ENCODE measurements at places on chromosomes 12 and 14.

DNA sequence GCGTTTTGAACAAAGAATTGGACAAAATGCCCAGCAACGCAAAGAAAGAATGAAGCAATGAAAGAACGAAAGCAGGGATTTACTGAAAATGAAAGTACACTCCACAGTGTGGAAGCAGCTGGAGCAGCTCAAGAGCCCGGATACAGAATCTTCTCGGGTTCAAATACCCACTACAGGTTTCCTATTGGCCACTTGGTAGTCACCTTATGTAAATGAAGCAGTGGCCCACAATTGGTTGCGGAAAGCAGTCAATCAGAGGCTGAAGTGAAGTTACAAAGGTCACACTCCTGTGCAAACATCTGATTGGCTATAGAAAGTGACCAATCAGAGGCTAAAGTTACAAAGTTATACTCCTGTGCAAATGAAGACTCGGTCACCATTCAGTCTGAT, 15.0 kb upstream of the PPP1R13B start:
- DNase-seq = no peak

- DNase-seq = no peak
Measured at GRCh38 chr12:19461999-19462398, 22.7 kb downstream of the AEBP2 start.

GRCh38 chr14:95445676-95446075, 70.8 kb downstream of the SYNE3 start:
- DNase-seq = peak; percentile 30

DNA sequence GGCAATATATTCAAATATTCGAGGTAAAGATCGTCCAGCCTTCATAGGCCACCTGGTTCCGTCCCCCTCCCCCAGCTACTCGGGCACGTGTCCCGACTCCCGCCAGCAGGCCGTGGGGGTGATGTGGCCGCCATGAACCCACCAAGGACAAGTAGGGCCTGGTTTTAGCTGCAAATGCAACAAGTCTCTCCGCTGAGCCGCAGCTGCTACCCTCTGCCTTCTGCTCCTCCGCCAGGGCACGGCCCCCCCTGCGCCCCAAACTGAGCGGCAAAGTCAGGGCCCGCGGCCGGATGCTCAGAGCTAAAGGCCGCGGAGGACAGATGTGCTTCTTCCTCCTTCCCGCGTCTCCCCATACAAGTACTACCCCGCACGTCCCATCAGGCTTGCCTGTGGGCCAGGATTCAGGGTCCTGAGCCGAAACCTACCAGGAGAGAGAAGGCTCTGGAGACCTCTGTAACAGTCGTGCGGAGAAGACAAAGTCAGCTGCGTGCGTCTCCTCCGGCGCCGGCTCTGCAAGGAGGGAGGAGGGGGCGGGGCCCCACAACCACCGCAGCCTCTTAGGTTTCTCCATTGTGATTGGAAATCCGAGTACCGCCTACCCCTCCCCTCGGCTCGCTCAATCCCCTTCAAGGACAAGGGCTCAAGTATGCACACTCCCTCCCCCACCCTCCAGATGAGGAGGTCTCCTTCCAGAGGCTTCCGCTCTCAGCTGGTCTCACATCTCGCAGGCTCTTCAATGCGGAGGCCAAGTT, at the start of gene LDHB:
Gene LDHB (minus strand): TSS at position 517 of the 752 bp plus-strand sequence. CDS start 3,171 bp downstream, outside the sequence.
- peak; percentile 83 for DNase-seq

Data from NCI-H1092 treated with DMSO at 0.1 percent for 48 hours (cell line).